ENCODE measurements at places on chromosomes 4 and X.

GRCh38 chrX:47900833-47901232 is 64.1 kb downstream of the ZNF81 start:
- DNase-seq, result no peak

GRCh38 chr4:140704392-140704960 is 51.7 kb downstream of the TBC1D9 start:
- DNase-seq, result no peak

DNA sequence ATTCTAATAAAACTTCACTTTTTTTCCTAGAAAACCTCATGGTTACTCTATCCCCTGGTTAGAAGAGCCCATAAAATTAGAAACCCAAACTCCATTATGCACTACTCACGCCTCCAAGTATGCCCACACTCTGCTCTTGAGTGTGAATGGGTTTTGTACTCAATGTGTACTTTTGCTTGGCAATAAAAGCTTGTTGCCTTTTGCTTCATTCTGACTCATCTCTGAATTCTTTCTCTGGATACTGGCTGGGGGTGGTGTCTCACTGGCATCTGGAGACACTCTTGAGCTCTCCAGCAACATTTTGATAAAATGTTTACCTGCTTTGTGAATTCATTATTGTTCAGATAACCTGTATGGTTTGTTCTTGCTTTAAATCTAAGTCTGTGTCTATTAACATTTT is 963.3 kb downstream of the TRAM1L1 start:
- DNase-seq, result peak; percentile 77

DNA sequence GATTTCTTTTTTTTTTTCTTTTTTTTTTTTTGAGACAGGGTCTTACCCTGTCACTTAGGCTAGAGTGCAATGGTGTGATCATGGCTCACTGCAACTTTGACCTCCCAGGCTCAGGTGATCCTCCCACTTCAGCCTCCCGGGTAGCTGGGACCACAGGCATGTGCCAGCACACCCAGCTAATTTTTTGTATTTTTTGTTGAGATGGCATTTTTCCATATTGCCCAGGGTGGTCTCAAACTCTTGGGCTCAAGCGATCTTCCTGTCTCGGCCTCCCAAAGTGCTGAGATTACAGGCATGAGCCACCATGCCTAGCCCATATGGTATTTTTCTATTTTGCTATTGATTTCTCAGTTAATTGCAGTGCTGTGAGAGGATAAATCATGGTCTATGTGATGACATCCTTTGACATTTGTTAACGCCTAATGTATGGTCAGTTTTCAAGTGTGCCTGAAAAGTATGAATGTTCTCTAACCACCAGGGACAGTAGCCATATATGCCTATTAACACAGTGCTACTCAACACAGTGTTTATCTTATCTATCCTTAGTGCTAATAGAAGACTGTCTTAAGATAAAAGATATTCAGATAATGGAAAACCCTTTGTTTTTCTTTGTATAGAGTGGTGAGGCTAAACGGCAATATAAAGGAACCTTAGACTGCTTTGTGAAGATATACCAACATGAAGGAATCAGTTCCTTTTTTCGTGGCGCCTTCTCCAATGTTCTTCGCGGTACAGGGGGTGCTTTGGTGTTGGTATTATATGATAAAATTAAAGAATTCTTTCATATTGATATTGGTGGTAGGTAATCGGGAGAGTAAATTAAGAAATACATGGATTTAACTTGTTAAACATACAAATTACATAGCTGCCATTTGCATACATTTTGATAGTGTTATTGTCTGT is 9.1 kb upstream of the HSPA4L start:
- no peak for DNase-seq

GRCh38 chr4:10688846-10689245 is 4.3 kb upstream of the CLNK start:
- no peak for DNase-seq

DNA sequence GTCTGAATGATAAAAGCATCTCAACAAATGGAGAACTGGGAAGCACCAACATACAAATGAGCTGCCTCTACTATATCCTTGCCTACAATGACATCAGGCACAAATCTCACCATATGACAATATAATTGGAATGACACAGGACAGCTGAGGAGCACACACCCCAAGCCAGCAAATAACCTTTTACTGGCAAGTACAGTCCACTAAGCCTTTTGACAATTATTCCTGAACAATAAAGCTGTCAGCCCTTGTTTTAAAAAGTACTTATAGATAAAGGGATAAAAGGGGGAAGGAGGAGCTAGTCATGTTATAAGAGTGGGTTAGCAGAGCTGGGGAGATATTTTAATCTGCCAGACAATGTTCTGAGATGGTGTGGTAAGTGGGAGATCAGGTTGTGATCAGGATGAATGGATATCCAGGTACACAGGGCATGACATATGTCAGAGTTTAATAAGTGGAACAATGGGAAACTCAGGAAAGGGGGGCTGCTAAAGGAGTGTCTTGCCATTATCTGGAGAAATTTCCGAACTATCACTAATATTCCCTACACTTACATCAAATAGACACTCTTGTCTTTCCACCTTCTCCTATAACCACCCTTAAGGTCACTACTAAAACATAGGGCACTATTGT is 127.6 kb downstream of the GPC3 start:
- DNase-seq, result no peak

GRCh38 chr4:58522765-58523382 is 1412.7 kb upstream of the IGFBP7 start:
- DNase-seq, result no peak

DNA sequence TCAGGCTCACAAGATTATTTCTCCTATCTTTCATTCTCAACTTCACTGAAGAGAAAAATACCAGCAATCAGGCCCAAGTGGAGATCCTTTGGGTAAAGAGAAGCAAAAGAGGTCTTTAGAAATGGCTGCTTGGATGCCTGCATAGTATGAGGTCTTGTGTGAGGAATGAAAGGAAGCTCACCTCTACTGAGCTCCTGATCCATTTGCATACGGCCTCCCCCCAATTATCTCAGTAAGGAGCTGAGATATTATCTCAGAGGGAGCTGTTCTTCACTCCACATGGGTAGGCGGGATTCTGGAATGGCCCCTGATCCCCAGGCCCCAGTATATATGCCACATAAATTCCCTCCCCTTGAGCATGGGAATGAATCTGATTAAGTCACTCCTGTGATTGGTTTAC is 75.8 kb downstream of the EVC2 start:
- DNase-seq, result no peak

GRCh38 chr4:148405161-148405893 is 36.9 kb downstream of the NR3C2 start:
- DNase-seq, result no peak

DNA sequence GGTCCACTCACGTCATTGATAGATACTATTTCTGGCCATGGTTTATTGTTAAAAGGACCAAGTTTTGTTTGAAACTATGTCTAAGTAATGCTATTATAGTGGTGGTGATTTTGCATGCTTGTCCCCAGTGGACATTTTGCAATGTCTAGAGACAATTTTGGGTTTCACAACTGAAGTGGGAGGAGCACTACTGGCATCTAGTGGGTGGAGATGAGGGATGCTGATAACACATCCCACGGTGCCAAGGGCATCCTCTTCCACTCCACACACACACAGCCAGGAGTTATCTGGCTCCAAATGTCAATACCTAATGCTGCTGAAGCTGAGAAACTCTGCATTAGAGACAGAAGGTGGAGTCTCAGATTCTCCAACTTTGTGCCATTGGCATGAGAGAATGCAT is 131.2 kb downstream of the FRMPD4 start:
- no peak for DNase-seq

DNA sequence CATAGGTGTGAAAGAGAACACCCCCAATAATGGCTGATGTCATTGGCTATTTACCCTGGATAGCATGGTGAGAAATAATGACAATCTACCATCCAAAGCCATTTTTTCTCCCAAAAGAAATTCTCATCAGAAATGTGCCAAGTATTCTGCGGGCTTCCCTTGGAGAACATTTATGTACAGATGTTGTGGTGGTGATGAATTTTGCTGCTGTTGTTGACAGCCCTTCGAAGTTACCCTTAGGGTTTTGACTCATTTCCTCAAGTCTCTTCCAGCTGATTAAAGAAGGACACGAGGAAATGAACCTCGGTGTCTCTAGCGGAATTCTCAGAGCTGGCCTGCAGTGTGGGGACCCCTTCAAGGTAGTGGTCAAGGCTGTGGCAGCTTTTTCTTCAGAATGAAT is 3.4 kb downstream of the KIT start:
- DNase-seq, result peak; percentile 86

- DNase-seq, result peak; percentile 4
Measured at GRCh38 chr4:109332926-109333464, 30.5 kb upstream of the COL25A1 start.

DNA sequence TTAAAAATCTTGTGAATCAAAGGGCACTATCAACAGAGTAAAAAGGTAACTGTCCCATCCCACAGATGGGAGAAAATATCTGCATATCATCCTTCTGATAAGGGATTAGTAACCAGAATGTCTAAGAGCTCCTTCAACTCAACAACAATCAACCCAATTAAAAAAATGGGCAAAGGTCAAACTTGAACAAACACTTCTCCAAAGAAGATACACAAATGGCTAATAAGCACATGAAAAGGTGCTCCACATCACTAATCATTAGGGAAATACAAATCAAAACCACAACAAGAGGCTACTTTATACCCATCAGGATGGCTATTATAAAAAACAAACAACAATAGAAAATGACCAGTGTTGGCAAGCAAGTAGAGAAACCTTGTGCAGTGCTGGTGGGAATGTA is 43.3 kb downstream of the TMEM165 start:
- no peak for DNase-seq

DNA sequence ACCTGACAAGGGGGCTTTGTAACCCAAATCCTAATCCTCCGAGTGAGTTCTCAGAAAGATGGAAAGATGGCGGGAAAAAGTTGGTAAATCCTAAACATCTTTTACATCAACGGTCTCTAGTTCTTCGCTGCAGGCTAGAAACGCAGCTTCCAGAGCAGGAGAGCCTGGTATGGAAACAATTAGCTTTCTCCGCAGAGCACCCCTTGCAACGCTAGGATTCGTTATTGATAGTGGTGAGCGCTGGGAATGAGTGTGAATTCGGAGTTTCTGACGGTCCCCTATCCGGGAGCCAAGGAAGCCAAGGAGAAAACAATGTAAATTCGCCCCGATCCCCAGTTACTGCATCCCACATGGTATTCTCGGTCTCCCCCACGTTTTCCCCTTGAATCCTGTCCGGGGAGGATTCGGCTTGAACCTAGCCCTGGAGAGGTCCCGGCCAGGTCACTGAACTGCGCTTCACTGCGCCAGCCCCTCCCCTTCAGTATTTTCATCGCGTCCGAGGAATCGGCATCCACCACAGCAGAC is 4.7 kb upstream of the NEUROG2 start:
- no peak for DNase-seq
